IPS DF 6.9 (cell line): ENCODE measurements at places on chromosomes 3 and 15.

GRCh38 chr15:94075349-94075748 is 156.0 kb upstream of the MCTP2 start:
- no peak for DNase-seq
- H3K27ac ChIP-seq: no peak overlapping the region
- no peaks in the 10 kb centered on the region for H3K4me1 ChIP-seq
- H3K36me3 ChIP-seq: no peaks in the 10 kb centered on the region
- H3K4me3 ChIP-seq: no peak overlapping the region

- H3K4me1 ChIP-seq: peaks cover 3% of the 10 kb centered on the region; the same call in 1 of the 2 replicates
- no peak overlapping the region for H3K27ac ChIP-seq
- H3K4me3 ChIP-seq: no peak overlapping the region
These were observed 7.0 kb upstream of the PLA1A start for GRCh38 chr3:119590706-119591105.

- no peak overlapping the region for H3K27ac ChIP-seq
- H3K36me3 ChIP-seq: no peaks in the 10 kb centered on the region
- H3K4me3 ChIP-seq: no peak overlapping the region
- H3K27me3 ChIP-seq: no peaks in the 10 kb centered on the region
- no peaks in the 10 kb centered on the region for H3K4me1 ChIP-seq
These were observed 148.4 kb downstream of the B3GALNT1 start for GRCh38 chr3:160956785-160957184.

DNA sequence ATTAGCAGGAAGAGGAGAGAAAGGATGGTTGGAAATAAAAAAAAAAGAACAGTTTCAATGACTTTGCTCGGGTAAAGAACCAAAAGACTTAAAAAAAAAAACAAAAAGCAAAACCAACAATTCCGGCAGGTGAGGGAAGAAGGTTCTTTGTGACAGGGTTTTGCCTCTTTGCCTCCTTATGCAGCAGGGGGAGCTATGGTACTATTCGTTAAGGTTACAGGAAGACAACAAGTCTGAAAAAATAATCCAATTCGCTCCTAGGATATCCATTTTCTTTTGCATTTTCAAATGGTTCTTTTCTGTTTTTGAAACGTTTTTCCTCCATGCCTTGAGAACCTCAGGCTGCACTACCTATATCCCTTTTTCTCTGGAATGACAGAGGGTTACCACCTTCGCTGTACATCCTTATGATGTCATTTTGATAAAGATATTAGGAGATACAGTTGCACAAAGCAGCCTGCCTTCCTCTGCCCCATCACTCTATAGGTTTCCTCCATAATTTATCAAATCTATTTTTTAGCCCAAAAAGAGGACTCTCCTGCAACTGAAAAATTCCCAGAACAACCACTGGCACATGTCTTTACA is 55.0 kb downstream of the CFAP20DC start:
- no peaks in the 10 kb centered on the region for H3K4me1 ChIP-seq
- H3K4me3 ChIP-seq: no peak overlapping the region
- no peaks in the 10 kb centered on the region; the same call in 1 of the 2 replicates for H3K36me3 ChIP-seq
- no peak overlapping the region for H3K27ac ChIP-seq

DNA sequence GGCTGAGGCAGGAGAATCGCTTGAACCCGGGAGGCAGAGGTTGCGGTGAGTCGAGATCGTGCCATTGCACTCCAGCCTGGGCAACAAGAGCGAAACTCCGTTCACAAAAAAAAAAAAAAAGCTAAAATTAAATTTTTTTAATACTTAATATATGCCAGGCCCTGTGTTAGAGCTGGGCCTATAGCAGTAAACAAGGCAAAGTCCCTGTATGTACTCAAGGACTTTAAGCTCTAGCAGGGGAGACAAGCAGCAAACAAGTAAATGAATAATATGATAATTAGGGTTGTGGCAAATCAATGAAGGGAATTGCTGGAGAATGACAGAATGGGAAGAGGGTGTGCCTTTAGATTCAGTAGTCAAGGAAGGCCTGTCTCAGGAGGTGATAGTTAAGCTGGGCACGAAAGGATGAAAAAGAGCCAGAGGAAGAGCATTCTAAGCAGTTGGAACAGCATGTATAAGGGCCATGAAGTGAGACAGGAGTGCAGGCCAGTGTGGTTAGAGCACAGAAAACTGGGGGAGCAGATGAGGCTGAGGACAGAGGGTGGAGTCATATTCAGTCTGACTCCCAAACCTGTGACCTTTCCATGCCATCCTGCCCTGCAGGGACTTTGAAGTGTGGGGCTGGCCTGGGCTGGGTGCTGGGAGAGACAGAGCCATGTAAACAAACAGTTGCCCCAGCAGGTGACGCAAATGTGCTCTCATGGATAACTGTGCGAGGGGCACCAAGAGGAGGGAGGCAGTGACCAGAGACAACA is 6.6 kb upstream of the RAF1 start:
- no peaks in the 10 kb centered on the region for H3K36me3 ChIP-seq
- H3K4me1 ChIP-seq: no peaks in the 10 kb centered on the region; the same call in 1 of the 2 replicates
- H3K4me3 ChIP-seq: no peak overlapping the region
- no peak for DNase-seq
- no peaks in the 10 kb centered on the region for H3K27me3 ChIP-seq

DNA sequence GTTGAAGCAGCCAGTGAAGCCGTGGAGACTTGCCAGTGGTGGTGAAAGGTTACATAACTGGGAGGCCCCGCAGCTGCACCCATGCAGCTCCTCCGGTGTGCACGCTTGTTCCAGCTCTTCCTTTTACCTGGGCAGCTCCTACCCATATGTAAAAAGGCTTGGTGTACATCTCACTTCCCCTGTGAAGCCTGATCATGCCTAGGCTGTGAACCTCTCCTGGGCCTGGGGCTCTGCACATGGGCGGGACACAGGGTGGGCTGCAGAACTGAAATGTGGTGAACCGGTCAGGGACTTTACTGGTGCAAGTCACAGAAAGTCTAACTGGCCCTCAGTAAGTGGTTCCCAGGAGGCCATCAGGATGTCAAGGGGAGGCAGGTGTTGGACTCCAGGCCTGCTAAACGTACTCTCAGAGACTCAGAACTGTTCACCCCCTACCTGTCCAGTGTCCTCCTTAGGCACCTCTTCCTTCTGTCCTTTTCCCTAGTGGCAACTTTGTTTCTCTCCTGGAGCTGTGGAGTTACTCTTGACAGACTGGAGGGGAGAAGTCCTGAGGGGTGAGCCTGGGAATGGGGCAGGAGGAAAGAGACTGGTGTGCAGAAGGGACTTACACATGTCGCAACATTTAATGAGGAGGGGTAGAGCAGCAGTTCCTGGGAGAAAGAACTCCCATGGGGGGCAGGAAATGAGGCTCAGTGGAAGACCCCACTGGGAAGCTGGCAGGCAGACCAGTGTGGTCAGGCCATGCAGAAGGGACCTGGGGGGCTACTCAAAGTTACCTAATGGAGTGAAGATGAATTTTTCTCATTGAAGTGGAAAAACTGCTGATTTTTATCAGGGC is 148.1 kb downstream of the EEFSEC start:
- DNase-seq: no peak

- H3K4me3 ChIP-seq: no peak overlapping the region
- H3K4me1 ChIP-seq: no peaks in the 10 kb centered on the region; the same call in 1 of the 2 replicates
- H3K27ac ChIP-seq: no peak overlapping the region
- no peak for DNase-seq
These were observed 3.3 kb downstream of the WNT7A start for GRCh38 chr3:13876451-13877100.

DNA sequence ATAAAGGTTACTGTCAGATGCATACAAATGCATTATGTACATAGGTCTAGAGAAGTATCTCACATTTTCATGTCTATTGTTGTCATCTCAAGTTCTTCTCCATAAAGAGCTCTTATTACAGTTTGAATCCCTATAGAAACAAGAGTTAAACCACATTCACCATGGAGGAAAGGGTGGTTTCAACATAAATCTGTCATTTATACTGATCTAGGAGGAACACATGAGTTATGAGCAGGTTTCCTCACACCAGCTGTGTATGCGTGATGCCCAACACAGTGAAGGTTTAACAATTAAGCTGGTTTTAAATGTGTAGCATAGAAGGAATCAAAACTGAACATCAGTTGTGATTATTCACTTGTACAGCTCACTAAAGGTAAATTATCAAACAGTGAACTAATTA is 251.7 kb downstream of the KCNMB2 start:
- no peak overlapping the region for H3K4me3 ChIP-seq
- no peak for DNase-seq
- no peaks in the 10 kb centered on the region for H3K36me3 ChIP-seq
- no peaks in the 10 kb centered on the region for H3K4me1 ChIP-seq
- H3K27me3 ChIP-seq: no peaks in the 10 kb centered on the region

DNA sequence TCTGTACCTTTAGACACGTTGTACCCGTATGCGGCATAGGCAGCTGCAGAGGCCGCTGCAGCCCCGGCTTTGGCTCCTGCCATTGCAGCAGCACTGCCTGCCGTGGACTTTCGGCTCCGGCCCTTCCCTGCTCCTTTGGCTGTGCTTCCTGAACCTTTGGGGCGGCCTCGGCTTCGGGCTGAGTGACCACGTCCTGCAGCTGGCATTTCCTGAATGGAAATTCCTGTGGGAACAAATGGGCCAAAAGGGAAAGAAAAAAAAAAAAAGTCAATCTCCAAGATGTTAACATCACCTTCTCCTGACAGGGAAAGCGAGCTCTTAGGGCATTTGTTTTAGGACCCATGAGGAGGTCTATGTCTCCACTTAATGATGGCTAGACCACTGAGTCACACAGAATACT is 29.6 kb downstream of the CHAC1 start:
- H3K27me3 ChIP-seq: no peaks in the 10 kb centered on the region
- DNase-seq: no peak
- H3K27ac ChIP-seq: no peak overlapping the region
- peaks cover 37% of the 10 kb centered on the region for H3K36me3 ChIP-seq
- no peaks in the 10 kb centered on the region for H3K4me1 ChIP-seq

GRCh38 chr3:181326637-181327223 is 337.2 kb upstream of the DNAJC19 start:
- H3K4me3 ChIP-seq: no peak overlapping the region
- no peak overlapping the region for H3K27ac ChIP-seq
- H3K36me3 ChIP-seq: no peaks in the 10 kb centered on the region
- no peaks in the 10 kb centered on the region for H3K4me1 ChIP-seq
- peak; percentile 16 for DNase-seq
- H3K27me3 ChIP-seq: no peaks in the 10 kb centered on the region

- DNase-seq: no peak
- no peak overlapping the region for H3K4me3 ChIP-seq
- H3K27ac ChIP-seq: no peak overlapping the region
- H3K27me3 ChIP-seq: no peaks in the 10 kb centered on the region
- no peaks in the 10 kb centered on the region for H3K4me1 ChIP-seq
These were observed 479.0 kb downstream of the GABRG3 start for GRCh38 chr15:27449941-27450340.

- no peaks in the 10 kb centered on the region for H3K36me3 ChIP-seq
- H3K27ac ChIP-seq: no peak overlapping the region
- no peaks in the 10 kb centered on the region for H3K4me1 ChIP-seq
- no peak overlapping the region for H3K4me3 ChIP-seq
These were observed 327.4 kb upstream of the LRRFIP2 start for GRCh38 chr3:37501571-37502313.

- no peaks in the 10 kb centered on the region for H3K36me3 ChIP-seq
- no peak overlapping the region for H3K4me3 ChIP-seq
- H3K27me3 ChIP-seq: no peaks in the 10 kb centered on the region
- no peak for DNase-seq
- peaks cover 3% of the 10 kb centered on the region; the same call in 1 of the 2 replicates for H3K4me1 ChIP-seq
These were observed 24.1 kb downstream of the PLCL2 start for GRCh38 chr3:16908896-16909295.

DNA sequence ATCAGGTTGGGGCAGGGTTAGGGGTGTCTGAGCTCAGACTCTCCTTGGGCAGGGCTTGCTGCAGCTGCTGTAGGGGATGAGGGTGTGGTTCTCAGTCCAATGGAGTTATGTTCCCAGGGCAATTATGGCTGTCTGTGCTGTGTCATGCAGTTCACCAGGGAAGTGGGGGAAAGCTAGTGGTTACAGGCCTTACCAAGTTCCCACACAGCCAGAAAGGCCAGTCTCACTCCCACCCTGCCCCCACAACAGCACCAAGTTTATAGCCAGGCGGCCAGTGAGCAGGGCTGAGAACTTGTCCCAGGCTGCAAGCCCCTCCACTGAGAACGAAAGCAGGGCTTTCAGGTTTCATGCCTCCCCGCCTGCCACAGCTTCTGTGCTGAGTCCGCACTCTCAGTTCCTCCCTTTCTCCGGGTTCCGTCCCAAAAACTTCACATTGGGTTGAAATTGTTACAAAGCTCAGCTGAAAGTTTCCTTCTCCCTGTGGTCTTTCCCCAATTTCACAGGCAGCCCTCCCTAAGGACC is 19.6 kb upstream of the CPOX start:
- H3K36me3 ChIP-seq: no peaks in the 10 kb centered on the region
- H3K4me1 ChIP-seq: no peaks in the 10 kb centered on the region
- no peak overlapping the region for H3K27ac ChIP-seq
- H3K27me3 ChIP-seq: no peaks in the 10 kb centered on the region

DNA sequence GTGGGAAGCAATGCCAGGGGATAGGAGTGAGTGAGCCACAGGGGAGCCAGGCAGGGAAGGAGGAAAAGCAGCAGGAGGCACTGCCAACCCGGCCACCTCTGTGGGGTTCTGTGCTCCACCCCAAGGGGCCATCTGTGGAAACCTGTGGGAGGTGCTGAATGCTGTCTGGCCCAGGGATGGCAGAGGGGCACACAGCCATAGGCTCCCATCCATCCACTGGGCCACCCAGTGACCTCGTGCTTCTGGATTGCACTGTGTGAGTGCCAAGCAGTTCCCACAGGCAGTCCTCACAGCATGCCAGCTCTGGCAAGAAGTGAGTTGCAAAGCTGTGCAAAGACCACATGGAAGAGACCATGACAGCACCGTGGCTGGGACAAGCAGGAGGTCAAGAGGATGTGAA is 27.5 kb downstream of the DNAJB8 start:
- peaks cover 3% of the 10 kb centered on the region; the same call in 1 of the 2 replicates for H3K4me1 ChIP-seq
- no peaks in the 10 kb centered on the region for H3K36me3 ChIP-seq
- no peak for DNase-seq
- H3K27ac ChIP-seq: no peak overlapping the region
- H3K27me3 ChIP-seq: no peaks in the 10 kb centered on the region

DNA sequence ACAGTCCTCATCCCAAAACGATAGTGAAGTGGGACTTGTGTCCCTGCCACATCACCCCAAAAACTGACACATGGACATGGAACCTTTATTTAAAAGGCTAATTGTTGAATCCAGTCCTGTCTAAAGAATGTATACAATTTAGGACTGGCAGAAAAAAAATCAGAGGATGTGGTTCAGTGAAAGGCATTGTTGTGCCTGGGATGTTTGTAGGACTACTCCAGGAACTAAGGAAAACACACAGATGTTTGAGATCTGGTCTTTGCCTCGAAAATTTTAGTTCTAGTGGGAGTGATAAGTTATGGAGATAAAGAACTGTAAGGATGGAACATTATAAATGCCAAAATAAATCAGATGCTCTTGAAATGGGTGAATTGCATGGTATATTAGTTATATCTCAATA is 27.2 kb downstream of the VGLL4 start:
- H3K36me3 ChIP-seq: no peaks in the 10 kb centered on the region
- no peak for DNase-seq
- no peaks in the 10 kb centered on the region for H3K27me3 ChIP-seq
- H3K4me1 ChIP-seq: peaks cover 9% of the 10 kb centered on the region; the same call in 1 of the 2 replicates
- no peak overlapping the region for H3K27ac ChIP-seq
